Stimulated activated naive B cell treated with anti-CD40 and anti-IgM and Interleukin-4, amounts not matched to agents 10 μg/mL and 1 μg/mL and 100 μg/mL, for 72 hours (primary cell): ENCODE measurements at places on chromosomes 2 and 18.

DNA sequence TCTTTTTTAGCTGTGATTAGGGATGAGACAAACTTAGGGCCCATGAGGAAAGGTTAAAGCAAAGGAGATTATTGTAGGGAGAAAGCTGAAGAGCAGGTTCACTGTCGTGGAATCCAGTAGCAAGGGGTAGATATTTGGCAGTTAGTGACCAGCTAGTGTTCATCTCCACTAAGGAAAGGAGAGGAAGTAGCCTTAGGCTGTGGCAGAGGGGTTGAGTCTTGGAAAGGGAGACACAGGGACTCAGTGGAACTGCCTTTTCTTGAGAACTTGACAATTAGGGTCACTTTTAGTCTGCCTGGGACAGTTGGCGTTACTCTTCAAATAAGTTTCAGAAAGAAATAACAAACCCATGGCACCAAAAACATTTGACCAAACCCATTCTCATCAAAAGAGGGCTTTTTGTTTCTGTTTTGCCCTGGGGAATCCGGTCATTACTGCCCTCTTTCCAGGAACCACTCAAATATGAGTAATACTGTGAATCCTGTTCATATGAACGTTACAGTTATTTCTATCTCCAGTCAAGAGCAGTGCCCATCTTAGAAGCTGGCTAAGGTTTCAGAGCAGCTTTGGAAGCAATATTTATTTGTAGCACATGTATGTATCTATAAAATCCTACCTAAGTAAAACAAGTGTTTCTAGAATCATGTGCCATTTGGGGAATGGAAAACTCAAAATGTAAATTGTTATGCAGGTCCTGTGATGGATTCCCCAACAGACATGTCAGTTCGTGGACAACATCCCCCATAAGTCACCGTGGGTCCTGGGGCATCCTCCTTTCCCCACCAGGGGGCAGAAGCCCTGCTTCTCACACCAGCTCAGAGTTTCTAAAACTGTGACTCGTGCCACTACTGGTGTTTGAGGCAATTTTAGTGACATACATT, 77.3 kb upstream of the PHLPP1 start:
- DNase-seq = no peak

- no peak for DNase-seq
Observed at GRCh38 chr18:8006979-8007378, 439.9 kb downstream of the PTPRM start.

DNA sequence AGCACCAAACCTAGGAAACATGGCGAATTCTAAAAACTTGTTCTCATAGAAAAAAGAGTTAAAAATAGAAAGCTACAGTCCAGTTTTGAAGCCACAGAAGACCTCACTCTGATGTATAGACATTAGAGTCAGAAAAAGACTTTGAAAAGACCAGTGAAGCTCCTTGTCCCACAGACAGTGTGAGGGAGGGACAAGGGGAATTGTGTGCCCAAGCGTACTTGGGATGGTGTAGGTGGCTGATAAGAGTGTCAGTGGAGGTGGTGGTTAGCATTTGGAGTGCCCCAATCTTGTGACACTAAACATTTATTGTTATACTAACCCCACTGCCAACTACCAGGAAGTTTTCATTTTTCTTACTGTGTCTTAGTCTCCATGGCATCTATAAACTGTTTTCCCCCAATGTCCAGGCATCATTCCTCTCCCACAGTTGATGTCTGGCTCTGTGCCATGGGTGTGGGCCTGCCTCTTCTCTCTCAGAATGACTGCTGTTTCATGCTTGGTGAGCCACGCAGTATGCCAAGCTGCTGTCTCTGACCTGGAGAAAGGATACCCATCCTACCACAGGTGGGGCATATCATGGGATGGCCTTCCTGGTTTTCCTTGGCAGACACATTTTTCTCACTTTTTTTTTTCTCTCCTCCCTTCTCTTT, 161.4 kb downstream of the RPIA start:
- DNase-seq = no peak

DNA sequence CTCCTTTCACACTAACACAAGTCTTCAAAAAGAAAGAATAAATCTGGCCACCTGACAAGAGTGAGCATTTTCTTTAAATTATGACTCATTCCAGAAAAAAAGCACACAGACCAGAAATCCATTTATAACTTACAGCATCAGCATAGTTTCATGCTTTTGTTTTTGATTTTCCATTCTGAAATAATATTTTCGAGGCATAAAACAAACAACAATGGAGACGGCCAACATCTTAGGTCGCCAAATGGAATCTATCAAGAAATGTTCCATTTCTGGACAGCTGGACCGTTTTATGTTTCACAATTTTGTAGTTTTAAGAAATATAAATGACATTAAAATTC, 165.4 kb upstream of the ZFP36L2 start:
- DNase-seq = no peak

DNA sequence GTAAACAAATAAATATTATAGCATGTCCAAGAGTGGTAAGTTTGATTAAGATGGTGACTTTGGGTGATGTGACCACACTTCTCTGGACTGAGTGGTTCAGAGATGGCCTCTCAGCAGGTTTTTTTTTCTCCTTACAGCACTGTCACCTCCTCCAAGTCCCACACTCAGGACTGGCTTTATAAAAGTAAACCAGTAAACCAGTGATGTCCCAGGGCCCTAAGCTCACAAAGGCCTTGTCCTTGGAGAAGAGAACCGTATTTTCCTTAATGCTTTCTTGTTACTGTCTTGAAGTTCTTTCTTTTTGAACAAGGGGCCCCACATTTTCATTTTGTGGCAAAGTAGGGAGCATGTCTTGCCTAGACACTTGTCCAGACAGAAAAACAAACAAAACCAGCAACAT, 274.0 kb downstream of the MYCN start:
- no peak for DNase-seq

- DNase-seq = no peak
Observed at GRCh38 chr2:239273280-239274234, 127.3 kb downstream of the HDAC4 start.
